Esophagus squamous epithelium (tissue), 5 donors: ENCODE measurements at places on chromosomes 6 and 20.

DNA sequence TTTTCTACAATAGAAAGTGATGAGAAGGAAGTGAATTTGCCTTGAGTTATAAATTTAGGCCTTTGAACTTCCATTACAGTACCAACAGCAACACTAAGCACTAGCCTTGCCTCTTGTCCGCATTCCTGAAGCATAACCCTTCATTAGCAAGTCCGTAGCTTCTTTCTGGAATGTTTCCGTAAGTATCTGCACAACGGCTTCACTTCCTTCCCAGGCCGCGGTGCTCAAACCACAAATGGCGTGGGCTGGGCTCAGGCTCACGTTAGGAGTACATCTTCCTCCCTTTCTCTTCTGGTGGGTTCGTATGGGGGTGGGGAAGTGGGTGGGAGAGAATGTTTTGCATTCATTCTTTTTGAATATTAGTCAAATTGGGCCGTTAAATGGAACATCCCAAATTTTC, 193.8 kb upstream of the SNX9 start:
- no peak for DNase-seq

DNA sequence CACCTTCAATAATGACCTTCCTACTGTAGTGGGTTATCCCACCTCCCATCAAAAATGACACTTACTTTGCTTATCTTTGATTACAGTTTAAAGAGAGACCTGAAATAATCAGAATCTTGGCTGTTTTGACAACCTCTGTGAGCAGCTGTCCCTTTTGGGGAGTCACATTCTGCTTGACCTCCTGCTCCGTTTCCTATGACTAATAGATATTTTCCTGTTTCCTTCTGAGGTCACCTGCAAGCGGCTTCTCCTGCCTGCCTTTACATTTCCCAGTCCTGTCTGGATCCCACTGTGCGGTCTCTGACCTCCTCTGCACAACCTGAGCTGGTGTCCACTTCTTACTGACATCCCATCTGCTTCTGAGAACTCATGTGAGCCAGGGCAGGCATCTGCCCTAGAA, 54.2 kb downstream of the TRAM2 start:
- DNase-seq, result no peak

DNA sequence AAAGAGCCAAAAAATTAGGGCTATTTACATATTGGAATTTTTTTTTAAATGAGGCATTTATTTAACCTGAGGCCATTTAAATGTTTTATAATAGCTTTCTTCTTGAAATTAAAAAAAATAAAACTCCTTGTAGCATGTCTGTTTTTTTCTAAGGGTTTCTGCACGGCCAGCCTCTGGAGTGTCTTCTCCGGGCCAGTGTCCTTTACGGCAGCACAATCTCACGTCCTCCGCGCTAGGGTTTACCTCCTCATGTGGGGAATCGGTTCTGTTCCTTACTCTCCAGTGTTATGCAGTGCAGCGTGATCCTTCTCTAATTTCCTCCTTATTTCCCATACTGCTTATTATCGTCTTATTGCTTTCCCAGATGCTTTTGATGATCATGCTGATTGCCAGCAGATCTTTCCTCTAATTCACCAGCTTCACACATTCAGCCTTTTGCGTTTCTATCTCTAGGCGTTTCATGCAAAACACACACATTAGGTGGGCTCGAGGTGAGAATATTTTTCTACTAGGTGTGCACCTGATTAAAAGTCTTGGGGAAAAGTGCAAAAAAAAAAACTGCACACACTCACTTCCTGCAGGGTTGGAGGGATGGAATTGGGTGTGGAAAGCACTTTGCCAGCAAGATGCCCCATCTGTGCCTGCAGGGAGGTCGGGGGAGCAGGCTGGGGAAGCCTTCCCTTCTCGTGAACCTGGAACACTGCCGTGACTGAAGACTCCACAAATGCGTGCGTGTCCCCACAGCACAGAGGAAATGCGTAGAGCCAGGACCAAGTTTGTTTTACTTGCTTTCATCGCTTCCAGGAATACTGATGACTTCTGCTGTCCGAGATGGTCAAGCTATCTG, 56.1 kb downstream of the PSMG4 start:
- no peak for DNase-seq

- no peak for DNase-seq
Observed at GRCh38 chr6:155188707-155189496, 74.9 kb upstream of the CLDN20 start.

- DNase-seq, result no peak
Observed at GRCh38 chr20:53654932-53655624, 61.4 kb upstream of the ZNF217 start.

DNA sequence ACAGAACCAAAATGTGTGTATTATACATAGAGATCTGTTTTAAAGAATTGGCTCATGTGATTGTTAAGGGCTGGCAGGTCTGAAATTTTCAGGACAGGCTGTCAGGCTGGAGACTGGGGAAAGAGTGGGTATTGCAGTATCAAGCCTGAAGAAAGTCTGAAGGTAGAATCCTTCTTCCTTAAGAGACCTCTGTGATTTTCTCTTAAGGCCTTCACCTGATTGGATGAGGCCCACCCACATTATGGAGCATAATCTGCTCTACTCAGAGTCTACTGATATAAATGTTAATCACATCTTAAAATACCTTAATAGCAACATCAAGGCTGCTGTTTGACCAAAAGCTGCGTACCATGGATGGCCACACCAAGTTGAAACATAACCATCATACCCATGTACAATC, 43.4 kb upstream of the HINT3 start:
- DNase-seq, result no peak

- DNase-seq, result no peak
Observed at GRCh38 chr6:34644716-34645115, 51.9 kb downstream of the ILRUN start.

DNA sequence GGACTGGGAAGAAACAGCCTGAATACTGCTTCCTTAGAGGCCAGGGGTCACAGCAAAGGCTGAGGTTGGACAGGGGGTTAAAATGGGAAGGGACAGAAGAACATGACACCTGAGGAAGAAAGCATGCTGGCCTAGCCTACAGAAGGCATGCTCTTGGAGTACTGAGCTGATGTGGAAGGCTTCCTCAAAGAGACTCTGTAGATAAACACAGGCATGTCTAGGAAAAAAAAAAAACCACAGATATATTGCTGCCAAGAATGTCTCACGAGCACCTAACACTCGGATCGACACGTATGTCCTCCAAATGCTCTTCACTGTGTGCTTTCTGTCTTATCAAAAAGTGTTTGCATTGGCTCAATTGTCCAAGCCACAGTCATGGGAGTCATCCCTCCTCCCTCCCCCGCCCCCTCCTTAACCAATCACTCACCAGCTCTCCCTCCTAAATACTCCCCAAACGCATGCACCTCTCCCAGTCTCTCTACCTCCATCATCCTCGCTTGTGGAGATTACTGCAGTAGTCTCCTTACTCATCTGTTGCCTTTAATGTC, 101.1 kb upstream of the LRFN2 start:
- no peak for DNase-seq

GRCh38 chr6:43541774-43542471, 25.0 kb downstream of the POLR1C start:
- no peak for DNase-seq

- DNase-seq, result no peak
Observed at GRCh38 chr6:21679761-21680265, 86.3 kb downstream of the SOX4 start.

DNA sequence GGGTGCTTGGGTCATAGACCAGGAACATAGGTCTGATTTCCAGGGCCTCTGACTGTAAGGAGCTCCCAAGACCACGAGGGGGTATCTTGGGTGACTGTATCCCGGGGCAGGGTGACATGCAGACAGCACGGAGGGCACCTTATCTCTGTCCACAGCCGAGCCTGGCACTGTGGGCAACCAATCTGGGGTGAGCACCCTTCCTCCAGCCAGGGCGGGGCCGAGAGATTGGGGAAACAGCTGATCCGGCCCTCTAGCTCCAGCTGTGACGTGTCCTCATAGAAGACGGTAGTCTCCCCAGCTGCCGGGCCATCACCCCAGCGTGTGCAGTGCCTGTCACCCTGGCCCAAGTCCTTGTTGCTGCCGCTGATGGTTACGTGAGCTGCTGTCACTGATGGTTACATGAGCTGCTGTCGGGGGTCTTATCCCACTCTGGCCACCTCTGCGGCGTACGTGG, 139.6 kb upstream of the RNF24 start:
- DNase-seq, result no peak

GRCh38 chr6:148716811-148717210, 30.0 kb upstream of the UST start:
- DNase-seq, result no peak

GRCh38 chr20:37417617-37418467, 71.9 kb downstream of the SRC start:
- DNase-seq, result no peak

- no peak for DNase-seq
Observed at GRCh38 chr20:59483481-59483880, 120.9 kb upstream of the PHACTR3 start.

GRCh38 chr6:91824331-91824730, 1237.5 kb upstream of the MAP3K7 start:
- DNase-seq, result no peak

GRCh38 chr6:15434263-15434662, 188.4 kb downstream of the JARID2 start:
- DNase-seq, result no peak

DNA sequence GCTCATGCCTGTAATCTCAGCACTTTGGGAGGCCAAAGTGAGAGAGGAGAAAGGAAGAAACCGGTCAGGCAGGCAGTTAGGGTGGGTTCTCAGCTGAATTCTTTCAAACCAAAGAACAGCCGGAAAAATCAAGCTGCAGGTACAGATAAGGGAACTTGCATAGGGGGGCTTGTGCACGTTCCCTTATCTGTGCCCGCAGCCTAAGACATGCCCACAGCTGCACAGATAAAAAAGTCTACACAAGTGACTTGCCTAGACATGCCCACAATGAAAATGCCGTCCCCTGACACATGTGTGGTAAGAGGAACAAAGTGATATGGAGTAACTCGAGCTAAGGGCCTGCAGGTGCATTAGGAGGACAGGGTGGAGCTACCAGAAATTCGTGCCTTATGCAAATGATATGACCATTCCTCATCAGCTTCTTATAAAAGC, 175.8 kb upstream of the SALL4 start:
- DNase-seq, result no peak

DNA sequence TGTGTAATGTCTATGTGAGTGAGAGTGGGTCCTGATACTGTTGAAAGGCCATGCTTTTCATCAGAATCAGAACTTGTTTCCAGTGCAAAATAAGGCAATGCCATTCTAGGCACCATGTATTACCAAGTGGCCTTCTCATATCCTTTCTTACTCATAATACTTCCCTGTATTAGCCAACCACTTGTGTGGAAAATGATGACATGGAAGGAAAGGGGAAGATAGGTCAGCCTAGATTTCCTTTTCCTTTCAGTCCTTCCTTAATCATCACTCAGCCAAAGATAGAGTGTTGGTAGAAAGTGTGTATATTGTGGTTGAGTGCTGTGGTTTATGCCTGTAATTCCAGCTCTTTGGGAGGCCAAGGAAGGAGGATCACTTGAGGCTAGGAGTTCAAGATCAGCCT, 158.6 kb upstream of the PREP start:
- no peak for DNase-seq

GRCh38 chr6:154921482-154921881, 73.6 kb upstream of the TIAM2 start:
- DNase-seq, result no peak
